ENCODE measurements at places on chromosomes 5 and 9.
A peak's percentile ranks its signal among the peaks of the same experiment; 100 is the strongest.

GRCh38 chr9:30293231-30293630 is 2091.2 kb upstream of the ACO1 start:
- DNase-seq: no peak

DNA sequence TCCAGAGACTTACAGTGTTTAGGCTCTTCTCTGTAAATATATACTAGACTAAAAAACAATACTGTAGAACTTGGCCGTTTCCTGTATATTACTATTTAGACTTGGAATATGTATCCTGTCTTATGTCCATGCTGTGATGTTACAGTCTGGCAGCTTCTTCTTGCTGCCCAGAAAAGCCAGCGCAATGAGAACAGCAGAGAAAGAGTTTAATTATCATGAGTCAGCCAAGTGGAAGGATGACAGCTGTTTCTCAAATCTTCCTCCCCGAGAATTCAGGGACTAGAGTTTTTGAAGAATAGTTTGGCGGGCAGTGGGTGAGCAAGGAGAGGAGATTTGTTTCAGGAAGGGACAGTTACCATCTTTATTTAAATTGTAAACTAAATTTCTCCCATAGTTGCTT is 37.5 kb downstream of the NAA35 start:
- DNase-seq: no peak

GRCh38 chr5:170176916-170177315 is 55.9 kb upstream of the C5orf58 start:
- no peak for DNase-seq

- no peak for DNase-seq
These were observed 49.7 kb downstream of the PTBP3 start for GRCh38 chr9:112283582-112284253.

GRCh38 chr5:150190503-150190979 is 679 bp downstream of the SLC6A7 start:
- DNase-seq: no peak

- no peak for DNase-seq
These were observed 45.0 kb upstream of the ABL1 start for GRCh38 chr9:130789747-130790672.

DNA sequence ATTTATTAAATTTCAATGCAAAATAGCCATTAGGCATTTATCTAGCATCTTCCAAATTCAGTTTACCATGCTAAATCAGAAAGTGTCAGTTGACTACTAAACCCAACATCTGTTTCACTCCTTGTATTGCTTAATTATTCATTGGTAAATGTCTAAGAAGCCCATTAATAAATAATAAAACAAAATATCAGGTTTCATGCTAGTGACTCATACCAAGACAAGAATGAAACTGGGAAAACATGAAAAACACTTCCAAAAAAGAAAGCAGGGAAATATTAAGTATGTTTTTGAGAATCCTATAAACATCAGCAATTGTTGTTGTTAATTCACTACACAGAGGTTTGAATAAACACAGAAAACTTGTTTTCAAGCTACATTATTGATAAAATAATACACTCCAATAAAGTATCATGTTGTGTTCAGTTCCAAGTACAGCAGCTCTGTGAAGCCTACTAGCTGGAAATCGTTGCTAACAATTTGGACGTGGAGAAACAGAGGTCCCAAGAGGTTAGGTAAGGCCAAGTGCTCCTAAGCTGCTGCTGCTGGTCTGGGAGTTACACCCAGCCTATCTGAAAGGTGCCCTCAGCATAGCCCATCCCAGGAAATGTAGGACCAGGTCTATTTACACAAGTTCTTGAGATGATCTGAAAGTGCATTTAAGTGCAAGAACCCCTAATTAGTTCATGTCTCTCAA is 78.8 kb downstream of the GNAQ start:
- peak; percentile 20 for DNase-seq

GRCh38 chr9:136564379-136564988 is 18.6 kb upstream of the NOTCH1 start:
- DNase-seq: no peak

DNA sequence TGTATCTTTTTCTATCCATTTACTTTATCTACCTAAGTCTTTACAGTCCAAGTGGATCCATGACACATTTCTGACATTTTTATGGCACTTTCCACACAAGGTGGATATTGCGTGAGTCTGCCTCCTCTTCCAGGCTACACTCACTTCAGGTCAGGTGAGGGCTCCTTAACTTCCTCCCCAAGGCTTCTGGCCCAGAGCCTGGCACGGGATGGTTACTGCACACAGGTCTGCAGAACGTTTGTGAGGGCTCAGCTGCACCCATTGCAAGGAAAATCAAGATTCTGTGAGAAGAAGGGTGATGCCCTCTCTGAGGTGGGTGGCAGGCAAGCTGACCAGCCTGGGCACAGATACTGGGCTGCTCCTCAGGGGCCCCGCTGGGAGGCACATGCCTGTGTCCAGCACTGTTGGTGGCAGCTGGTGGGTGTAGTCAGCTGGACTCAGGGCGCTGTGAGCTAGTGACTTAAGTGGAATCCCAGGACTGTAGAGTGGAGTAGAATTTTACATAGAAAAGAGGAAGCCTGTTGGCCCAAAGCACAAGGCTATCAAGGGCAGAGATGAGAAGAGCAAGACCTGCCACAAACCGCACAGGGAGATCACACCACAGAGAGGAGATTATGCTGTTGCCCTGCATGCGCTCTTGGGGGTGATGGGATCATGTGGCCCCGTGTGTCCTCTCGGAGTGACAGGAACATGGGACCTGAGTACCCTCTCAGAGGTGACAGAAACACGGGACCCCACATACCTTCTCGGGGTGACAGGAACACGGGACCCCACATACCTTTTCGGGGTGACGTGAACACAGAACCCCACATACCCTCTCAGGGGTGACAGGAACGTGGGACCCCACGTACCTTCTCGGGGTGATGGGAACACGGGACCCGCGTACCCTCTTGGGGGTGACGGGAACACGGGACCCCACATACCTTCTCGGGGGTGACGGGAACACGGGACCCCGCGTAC is 21.3 kb downstream of the AHRR start:
- no peak for DNase-seq

DNA sequence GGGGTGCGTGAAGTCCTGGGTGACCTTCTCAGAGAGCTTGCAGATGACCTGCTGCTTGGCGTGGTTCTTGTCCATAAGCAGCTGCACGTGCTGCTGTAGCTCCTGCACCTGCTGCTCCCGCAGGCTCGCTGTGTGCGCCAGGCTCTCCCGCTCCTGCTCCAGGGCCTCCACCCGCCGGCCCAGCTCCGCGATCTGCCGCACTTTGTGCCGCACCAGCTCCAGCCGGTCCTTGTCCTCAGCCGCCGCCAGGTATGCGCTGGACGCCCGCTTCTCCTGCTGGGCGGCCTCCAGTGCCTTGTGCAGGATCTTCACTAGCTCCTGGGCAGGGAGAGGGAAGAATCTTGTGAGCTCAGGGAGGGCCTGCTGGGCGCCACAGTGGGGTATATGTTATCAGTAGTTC is 28.5 kb upstream of the CORO2A start:
- no peak for DNase-seq

- no peak for DNase-seq
These were observed 480.3 kb downstream of the DIRAS2 start for GRCh38 chr9:90162326-90162725.

GRCh38 chr5:10671041-10672008 is 89.7 kb downstream of the DAP start:
- no peak for DNase-seq

DNA sequence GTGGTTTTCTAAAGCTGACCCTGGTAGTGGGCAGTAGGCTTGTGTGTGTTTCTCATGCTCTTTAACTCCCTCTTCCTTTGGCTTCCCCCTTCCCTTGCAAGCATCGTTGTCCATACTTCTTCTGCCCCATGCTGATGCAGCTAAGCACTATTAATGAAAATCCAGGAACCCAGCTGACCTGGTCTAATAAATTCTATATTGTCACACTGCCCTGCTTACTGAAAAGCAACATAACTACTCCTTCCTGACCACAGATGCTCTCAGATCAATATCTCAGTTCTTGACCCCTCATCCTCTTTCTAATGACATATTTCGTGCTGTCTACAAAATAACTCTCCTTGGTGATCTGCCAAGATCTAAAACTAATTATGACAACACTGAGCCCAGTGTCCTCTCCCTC is 405.5 kb downstream of the EFNA5 start:
- no peak for DNase-seq

- no peak for DNase-seq
These were observed 117.5 kb downstream of the BOD1 start for GRCh38 chr5:173498739-173499470.

DNA sequence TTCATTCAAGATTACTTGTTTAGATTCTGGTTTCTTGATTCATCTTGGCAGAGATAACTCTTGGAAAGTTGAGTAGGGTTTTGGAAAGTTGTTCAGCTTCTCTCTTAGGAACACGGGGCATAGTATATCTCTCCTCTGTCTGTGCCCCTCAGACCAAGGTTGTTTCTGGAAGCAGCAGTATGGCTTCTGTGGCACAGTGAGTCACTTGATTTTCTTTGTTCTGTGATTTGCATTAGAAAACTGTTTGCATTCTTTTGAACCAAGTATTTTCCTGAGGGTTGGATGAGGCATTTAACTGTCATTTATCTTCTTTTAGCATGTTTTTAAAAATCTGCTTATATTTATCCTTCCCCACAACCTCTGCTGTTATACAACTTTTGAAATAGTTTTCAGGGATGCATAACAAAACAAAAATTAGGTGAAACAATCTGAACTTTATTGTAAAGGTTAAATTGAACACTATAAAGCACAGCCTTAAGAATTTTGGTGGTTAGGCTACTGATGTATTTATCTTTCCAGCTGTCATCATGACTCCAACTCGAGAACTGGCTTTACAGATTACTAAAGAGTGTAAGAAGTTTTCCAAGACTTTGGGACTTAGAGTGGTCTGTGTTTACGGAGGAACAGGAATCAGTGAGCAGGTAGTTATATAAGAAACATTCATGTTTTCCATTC is 26.5 kb downstream of the DDX46 start:
- no peak for DNase-seq

- no peak for DNase-seq
These were observed 35.7 kb upstream of the CDH18 start for GRCh38 chr5:20023686-20024180.

GRCh38 chr5:132414634-132415378 is 45.3 kb downstream of the SLC22A5 start:
- DNase-seq: no peak

DNA sequence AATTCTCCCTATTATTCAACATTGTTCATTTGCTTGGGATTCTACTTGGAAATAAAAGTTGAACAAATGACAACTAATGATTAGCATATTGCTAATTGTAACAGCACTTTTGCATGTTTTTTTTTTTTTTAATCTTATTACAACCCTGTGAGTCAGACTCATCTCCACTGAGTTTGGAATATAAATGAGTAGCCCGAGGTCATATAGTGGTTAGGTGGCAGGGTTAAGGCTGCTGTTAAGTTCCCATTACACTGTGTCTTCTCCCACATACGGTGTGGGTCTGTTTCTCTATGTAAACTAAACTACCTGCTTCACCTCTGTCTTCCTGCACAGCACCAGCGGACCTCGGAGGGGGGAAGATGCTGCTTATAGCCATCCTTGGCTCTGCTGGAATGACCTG is 92.4 kb downstream of the EQTN start:
- no peak for DNase-seq

DNA sequence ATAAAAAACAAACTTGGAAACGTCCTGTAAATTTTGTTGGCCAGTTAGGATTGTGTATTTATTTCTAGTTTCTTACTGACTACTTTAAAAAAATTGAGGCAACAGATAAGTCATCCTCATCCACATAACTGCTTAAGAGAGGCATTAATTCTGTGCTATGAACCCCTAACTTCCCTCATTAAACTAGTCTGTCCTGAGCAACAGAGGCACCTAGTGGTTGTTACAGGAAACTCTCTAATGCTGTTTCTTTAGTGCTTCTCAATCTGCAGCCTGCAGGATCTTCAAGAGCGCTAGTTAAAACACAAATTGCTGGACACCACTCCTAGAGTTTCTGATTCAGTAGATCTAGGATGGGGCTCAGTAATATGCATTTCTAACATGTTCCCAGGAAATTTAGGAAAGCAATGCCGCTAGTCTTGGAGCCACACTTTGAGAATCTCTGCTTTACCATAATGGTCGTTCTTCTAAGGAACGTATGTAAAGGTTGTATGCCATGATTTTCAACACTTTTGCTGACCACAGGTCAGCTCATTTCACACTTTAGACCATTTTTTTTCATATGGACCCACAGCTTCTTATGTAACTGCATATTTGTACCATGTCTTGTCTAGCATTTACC is 410.1 kb upstream of the SMARCA2 start:
- no peak for DNase-seq

DNA sequence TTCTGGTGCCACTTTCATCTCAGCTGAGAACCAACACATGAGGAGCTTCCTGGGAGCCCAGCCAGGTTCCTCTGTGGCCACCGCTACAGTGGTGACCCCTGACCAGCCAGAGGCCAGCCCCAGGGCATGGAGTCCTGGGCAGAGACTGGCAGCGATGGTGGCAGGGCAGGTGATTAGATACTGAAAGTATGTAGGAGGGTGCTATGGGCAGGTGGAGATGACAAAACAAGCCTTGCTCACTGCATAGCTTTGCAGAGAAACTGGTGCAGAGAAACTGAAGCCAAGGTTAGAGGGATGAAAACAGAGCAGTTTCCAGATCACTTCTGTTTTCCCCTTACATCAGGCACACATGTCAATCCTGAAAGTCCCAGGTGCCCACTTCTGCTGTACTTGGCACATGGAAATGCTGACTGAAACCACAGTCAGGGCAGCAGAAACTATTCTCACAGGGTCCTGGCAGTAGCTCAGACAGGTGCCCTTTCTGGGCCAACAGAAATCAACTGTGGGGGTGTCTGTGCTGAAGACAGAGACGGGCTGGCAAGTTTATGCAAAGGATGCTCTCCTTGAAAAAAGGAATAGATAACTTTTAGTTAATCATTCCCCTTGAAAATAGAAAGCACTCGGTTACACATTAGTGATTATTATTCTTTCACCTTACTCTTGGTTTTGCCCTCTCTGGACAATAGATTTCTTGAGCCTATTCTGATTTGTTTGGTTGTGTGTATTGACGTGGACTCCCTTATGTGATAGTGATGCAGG is 90.3 kb downstream of the ANKRD55 start:
- no peak for DNase-seq

DNA sequence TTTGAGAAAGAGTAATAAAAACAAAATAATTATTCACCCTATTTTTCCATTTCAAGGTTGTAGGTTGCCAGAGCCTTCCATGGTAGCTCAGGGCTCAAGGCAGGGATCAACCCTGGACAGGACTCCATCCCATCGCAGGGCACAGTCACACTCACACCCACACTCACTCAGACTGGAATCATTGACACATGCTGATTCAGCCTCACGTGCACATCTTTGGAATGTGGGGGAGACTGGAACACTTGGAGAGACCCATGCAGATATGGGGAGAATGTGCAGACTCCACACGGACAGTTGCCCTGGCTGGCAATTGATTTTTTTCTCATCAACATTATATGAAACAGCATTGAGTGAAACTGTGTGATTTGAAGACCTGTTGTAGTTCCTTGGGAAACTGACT is 234.1 kb downstream of the ADGRV1 start:
- no peak for DNase-seq

DNA sequence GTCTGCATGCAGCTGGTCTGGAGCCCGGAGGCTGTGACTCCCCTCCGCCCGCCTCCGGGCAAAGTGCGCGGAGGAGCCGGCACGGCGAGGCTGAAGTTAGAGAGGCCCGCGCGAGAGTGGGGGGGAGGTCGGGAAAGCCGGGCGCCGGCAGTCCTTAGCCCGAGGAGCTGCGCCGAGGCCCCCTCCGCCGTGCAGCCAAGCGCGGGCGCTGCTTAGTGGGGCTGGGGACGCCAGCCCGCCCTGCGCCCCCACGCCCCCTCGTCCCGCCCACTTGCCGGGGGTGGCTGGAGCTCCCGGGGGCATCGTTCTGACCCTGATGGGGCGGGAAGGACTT is 403 bp downstream of the NINJ1 start:
- peak; percentile 13 for DNase-seq

Data from fibroblast of skin of left biceps (primary cell).